Kasumi-1 (cell line): ENCODE measurements at places on chromosomes 7 and 10.

DNA sequence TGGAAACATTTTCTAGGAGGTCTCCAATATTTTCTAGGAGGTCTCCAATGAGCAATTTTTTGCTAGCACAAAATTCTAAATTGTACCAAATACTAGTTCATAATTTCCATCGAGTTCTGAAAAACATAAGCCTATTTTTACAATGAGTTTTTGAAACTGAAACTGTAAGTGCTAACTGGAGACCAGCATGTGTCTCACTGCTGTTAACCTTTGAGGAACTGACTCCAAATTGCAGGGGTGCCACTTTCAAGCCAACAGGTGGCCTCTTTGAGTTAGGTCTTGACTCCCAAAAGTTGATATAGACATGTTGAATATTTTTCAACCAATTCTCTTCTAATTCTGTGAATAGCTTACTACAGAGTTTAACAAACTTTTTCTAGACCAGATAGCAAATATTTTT lies 58.8 kb downstream of the CAV1 start:
- DNase-seq, result peak; percentile 16

DNA sequence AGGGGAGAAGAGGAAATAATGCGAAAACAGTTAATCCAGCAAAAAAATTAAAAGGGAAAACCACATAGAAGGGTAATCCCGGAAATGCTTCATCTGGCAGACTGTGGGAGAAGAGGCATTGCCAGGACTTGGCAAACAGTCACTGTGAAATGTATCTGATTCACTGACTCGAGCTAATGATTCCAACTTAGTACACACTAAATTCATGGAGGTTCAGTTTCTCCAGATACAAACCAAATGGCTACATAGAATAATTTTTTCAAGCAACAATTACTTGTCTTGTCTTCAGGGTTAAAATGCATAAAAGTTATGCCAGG lies 36.4 kb downstream of the GDI2 start:
- no peak for DNase-seq

DNA sequence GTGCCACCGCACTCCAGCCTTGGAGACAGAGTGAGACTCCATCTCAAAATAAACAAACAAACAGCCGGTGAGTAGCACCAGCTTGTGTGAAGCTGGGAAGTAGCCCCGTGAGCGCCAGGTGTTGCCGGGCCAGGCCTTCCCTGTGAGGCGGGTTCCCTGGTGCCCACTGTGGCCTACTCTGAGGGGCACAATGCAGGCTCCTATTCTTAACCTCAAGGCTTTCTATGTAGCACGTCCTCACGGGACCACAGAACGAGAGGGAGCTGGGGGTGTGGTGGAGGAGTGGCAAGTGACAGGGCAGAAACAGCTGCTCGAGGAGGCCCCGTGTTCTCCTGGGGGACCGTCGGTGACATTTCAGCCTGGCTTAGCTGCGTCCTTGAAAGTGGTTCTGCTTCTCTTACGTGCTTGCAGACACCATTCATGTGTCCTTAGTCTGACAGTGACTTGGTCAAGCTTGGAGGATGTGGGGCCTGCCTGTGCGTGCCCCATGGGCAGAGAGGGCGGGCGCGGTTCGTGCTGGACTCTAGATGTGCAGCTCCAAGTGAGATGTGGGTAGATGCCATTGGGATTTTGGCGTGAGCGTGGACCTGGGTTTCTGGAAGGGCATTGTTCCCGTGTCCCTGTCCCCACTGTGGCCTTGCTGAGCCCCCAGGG lies 116.6 kb downstream of the NKX6-2 start:
- DNase-seq, result no peak

GRCh38 chr7:98214811-98215321 lies 3.6 kb downstream of the BHLHA15 start:
- no peak for DNase-seq
